A549 (cell line): ENCODE measurements at places on chromosomes 1 and 21.
A peak's percentile ranks its signal among the peaks of the same experiment; 100 is the strongest.

DNA sequence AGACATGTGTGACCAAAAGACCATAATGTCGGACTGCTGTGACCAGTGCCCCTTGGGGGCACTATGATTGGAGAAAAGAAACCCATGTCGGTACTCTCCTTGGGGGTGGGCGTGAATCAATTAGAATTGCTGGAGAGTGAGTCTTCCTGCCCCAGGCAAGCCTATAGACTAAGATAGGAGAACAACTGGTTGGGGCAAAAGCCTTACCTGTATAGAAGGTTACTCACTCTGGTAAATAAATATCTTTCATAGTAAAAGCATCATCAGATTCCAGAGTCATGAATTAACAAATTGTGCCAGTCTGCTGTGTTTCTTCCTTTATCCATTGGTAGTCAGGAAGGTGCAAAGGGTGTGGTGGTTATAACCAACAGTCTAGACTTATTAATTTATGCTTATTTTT lies 2.9 kb upstream of the PTGFRN start:
- no peak for DNase-seq

DNA sequence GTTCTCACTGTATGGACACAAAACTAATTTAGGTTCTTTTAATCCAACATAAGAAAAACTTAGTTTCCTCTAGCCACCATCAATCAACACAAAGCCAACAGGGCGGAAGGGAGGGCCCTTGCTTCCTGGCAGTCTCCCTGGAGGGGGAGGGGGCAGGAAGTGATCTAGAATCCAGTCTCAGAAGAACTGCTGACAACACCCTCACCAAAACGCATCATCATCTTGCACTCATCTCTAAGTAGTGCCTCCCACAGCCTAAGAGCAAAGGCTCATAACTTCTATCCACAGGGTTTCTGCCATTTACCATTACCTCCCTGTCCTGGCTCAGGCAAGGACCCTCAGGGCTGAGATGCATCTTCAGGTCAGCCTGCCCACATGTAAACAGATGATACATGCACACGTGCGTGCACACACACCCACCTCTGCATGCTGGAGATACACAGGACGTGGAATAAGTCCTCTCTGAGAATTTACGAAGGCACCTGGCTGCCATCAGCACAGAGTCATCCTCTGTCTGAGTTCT lies 20.5 kb downstream of the HIVEP3 start:
- DNase-seq, result no peak

DNA sequence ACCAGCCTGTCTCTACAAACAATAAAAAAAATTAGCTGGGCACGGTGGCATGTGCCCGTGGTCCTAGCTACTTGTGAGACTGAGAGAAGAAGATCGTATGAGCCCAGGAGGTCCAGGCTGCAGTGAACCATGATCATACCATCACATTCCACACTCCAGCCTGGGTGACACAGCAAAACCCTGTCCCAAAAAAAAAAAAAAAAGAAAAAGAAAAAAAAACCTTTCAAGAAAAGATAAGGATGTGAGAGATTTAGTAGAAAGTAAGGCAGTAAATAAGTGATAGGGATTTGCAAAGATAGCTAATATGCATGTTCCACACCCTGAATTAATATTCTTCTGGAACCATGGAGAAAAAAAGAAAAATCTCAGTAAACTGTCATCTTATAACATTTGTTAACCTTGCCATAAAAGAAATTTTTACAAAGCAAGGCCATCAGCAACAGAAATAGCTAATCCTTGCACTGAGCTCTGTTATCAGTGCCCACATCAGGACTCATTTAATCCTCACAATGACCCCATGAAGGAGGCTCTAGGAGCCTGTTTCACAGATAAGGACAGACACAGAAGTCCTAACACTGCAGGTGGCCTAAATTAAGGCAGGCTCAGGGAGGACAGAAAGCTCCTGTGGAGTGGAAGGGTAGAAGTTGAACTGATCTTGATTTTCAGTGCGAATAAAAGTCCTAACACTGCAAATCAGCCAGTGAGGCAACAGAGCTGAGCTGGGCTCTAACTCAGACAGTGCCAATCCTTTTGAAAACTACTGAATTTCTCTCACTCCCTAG lies 7.6 kb downstream of the GNB1 start:
- no peak for DNase-seq

DNA sequence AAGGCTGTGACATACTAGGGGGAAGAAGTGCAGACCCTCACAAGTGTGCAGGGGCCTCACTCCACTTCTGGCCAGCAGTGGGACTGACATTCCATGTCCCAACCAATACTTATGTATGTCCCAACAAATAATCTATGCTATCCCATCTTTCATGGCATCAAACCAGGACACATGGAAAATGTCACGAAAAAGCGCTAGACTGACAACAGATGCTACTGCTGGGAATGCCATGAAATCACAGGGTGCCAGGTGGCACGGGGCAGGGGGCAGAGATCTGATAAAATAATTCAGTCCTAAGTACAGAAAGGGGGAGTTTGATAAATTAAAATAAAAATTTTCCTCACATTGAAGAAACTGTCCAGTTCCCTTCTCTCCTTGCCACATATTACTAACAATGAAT lies 27.6 kb upstream of the BCAS2 start:
- DNase-seq, result no peak

- DNase-seq, result no peak
Measured at GRCh38 chr1:9191231-9191630, 43.3 kb upstream of the H6PD start.

DNA sequence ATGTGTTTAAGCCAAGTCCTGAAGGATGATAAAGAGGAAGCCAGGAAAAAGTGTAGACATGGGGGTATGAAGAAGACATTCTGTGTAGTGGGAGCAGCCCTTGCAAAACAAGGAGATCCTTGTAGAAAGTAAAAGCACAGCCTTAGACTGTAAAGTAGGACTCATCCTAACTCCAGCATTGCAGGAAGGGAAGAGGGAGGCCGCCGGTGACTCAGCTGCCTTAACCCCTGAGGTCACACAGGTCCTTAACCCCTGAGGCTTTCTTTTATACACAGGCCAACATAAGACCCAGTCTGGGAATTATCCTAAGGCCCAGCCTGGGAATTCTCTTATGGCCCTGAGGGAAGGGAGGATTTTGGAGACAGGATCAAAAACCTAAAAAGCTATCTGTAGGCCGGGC lies 18.0 kb downstream of the PGM1 start:
- no peak for DNase-seq

DNA sequence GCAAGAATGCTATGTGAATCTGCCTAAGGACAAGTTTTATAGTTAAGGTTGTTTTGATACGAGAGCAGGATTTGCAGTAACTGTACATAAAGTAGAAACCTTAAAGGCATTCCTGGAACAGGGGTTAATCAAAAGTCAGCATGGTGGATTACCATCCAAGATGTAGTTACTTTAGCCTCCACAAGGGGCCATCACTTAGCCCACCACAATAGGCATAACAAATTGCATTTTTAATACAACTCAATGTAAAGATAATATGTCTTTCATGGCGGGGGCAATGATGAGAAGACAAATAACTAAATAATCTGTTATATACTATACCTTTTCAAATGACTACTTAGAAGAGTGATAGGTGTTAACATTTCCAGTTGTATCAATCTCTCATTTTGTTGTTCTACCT lies 611.2 kb upstream of the ADGRL4 start:
- DNase-seq, result no peak

DNA sequence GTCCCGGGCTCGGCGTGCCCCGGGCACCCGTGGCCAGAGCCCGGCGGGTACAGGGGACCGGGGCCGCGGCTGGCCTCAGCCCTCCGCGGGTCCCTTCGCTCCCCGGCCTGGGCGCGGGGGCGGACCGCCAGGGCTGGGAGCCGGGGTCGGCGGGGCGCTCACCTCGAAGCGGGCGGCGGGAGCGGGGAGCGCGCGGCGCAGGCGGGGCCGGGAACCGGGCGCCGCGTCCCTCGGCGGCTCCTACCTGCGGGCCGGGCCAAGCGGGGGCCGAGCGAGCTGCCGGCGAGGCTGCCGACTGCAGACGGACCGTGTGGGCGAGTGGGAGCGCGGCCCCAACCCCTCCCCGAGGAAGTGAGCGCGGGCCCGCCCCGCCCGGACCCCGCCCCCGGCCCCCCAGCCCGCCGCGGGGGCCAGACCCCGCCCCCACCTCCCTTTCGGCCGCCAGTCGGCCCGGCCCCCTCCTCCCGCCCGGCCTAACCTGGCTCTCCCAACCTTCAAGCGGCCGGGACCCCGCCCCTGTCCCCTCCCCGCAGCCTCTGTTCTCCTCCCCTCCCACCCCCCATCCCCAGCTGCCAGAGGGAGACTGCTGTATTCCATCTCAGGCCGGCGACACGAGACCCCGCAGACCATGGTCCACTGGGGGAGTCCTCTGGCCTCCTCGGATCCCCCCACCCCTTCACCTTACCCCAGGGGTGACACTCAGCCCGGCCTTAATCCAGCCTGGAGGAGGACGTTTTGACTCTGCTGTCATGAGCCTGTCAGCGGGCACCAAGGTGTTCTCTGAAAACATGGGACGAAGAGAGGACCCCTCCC lies at the start of gene FHL3:
Gene FHL3 (minus strand): TSS at position 320 of the 813 bp plus-strand sequence. CDS start 6,102 bp downstream, outside the sequence.
- DNase-seq, result no peak

DNA sequence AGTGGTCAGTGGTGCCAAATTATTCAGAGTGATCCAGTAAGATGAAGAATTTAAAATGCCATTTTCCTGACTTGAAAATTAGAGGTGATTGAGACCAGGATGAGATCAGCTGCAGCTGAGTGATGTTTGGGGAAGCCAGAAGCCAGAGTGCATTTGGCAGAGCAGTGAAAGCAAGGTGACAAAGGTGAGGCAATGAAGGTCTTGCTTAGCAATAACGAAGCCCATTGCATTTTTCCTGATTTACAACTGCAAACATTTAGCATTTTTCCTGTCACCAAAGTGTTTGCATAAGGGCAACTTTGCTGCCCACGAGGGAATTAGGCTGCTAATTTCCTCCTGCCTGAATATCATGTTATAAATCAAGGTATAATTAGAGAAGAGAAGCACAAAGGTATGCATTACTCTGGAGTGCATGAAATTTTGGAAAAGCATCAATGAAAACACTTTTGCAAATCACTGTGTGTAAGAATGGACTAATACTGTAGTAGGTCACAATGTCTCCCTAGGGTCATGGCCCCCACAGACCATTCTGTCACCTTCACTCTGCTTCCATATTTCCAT lies 188.2 kb upstream of the LYPLAL1 start:
- DNase-seq, result no peak

GRCh38 chr1:1068517-1069055 lies 5.5 kb downstream of the RNF223 start:
- no peak for DNase-seq

DNA sequence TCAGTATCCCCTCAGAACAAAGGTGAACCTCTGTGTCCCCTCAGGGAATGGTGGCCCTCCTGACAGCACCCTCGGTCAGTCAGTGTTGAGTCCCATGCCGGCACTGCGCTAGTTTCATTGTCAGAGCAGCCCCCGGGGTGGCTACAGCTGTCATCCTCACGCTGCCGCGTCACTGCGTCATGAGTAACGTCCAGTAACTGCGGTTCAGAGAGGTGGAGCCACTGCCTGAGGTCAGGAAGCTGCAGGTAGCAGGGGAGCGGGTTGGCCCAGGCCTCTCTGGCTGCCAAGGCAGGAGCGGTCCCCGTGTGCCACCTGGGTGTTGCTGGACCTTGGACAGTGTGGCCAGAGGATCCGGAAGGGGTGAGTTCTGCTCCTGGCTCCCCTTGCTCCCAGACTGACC lies 20.2 kb upstream of the WNT4 start:
- no peak for DNase-seq

- no peak for DNase-seq
Measured at GRCh38 chr1:110370827-110371226, 20.0 kb downstream of the SLC16A4 start.

DNA sequence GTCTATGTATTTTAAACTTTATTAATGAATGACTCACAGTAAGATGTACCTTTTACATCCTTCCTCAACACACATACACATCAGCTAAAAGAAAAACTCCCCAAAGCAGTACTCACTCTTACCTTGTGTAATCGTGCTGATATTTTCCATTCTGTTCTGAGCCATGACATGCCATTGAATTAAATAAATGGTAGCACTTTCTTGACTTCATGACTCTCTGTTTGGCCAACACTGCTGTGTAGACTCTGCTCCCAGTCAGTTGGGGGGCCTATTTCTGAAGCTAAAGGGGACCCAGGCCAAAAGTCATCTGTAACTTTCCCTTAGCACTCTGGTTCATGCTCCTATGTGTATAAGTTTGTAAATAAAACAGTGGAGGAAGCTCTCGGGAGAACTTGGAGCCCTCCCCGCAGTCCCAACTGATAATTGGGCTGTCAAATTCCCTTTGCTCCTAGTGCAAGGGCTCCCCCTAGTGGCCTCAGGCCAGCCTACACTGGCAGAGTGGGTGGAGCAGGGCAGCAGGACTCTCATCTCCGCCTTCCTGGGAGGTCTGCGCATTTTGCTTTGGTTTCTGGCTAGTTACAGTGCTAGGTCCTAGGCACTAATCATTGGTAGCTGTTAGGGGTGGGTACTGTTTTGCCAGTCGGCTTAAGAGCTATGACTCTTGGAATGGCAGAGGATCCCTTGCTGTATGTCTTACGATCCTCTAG lies 1.7 kb upstream of the FYB2 start:
- DNase-seq, result peak; percentile 69

DNA sequence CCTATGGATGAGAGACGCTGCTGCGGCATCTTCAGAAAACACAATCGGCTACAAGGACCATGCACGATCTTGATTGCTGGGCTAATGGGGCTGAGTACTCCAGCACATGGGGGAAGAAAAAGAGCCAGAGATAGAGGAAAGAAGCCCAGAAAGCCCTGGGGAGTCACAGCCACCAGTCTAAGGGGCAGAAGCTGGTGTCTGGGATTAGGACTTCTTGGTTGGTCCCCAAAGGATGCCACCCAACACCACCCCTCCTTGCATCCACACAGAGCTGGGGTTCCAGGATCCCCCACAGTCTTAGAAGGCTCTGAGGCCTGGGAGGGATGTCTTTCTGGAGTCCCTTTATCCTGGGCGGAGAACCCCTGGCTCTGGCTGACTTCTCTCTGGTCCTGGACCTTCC lies 98.4 kb upstream of the TARDBP start:
- DNase-seq, result no peak

- no peak for DNase-seq
Measured at GRCh38 chr1:39085174-39085573, 59.0 kb downstream of the NDUFS5 start.

- DNase-seq, result no peak
Measured at GRCh38 chr1:114196992-114197907, 43.6 kb upstream of the SYT6 start.
